ENCODE measurements at places on chromosomes 2 and 18.

GRCh38 chr2:33104726-33105125, 158.0 kb downstream of the LTBP1 start:
- peak; percentile 35 for DNase-seq

DNA sequence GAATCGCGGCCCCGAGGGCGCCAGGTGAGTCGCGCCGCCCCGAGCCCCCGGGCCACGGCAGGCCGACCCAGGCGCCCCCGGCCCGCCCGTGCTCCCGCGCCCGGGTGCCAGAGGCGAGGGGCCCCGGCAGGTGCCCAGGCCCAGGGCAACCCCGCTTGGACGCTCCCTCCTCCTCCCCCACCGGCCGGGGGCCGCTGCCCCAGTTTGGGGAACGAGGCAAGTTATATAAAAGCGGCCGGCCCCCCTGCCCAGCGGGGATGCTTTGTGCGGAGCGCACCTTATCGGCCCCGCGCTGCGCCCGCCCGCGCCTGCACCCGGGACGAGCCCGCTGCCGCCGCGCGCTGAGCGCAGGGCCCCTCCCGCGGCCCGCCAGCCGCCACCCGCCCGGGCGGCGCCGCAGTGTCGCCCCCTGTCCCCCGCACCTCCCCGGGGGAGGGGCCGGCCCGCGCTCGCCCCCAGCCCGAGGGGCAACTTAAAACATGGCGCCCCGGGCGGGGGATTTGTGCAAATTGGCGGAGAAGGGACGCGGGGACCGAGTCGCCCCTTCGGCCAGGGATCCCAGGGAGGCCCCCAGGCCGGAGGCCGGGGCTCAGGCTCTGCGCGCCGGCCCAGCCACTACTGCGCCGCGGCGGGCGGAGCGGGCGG, 639 bp downstream of the EPB41L3 start:
- no peak for DNase-seq

DNA sequence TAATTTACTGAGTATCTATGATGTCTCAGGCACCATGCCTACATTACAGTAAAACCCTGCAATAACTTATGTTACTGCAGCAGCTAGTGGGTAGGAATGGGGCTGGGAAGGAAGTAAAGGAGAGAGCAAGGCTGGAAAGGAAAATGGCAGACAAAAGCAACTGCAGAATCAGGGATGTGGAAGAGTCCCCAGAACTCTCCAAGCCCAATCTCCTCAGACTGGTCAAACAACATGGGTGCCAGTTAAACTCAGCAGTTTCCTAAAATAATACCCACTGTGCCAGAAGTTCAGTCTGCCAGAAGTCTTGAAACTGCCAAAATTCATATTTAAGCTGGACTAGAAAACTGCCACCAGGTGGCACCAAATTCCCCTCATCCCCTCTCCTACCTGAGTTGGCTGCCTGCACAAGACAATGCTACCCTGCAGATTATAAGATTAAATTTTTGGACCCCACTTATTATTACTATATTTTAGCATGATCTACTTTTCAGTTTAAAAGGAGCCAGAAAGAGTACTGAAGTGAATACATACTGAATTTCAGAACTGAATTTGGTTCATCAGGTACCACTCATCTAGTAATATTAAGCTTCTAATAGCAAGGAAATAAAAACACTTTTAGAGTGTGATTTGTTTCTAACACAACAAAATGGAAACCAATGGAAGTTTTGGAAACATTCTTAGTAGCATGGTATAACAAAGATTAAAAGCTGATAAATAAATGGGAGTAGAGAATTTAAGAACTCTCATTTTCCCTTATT, 86.8 kb upstream of the DNER start:
- DNase-seq = peak; percentile 24

- DNase-seq = no peak
These were observed 247.5 kb upstream of the LRATD1 start for GRCh38 chr2:14385043-14385442.

GRCh38 chr2:2838548-2838845, 507.4 kb upstream of the MYT1L start:
- DNase-seq = no peak

DNA sequence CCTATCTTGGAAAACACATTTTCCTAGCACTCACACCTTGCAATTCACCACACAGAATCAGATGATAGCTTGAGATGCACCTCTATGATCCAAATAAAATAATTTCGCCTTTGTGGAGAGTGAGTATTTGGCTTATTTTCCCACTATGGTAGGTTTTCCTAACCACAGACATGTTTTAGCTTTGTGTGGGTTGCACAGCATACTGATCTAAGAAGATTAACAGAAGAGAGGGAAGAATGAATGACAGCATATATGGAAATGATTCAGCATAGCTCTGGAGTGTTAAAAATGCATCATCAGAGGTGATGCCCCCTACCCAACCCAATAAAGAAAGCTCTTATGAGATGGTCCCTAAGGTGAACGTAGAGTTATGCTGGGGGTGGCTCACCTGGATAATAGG, 72.5 kb downstream of the GCA start:
- DNase-seq = no peak

- DNase-seq = no peak
These were observed 34.7 kb downstream of the MAP4K4 start for GRCh38 chr2:101732199-101732598.

Data from foreskin melanocyte (primary cell).